ENCODE measurements at places on chromosomes 3 and 15.
A peak's percentile ranks its signal among the peaks of the same experiment; 100 is the strongest.

DNA sequence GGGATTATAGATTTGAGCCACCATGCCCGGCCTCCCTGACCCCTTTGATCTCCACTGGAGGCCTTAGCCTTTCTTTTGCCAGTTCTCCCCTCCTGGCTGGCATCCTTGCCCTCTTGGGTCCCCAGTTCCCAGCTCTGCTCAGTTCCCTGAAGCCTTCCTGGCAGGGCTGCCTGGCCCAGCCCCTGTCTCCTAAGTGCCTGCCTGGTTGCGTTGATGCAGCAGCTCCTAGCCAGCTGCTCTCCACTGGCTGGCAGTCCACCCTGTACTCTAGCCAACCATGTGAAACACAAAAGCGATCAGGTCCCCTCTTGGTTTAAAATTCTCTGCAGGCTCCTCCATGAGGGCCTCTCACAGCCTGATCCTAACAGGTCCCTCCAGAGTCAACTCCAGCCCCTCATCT, 184.7 kb downstream of the RAB11A start:
- no peak for DNase-seq

GRCh38 chr15:96462768-96463750, 132.6 kb downstream of the NR2F2 start:
- DNase-seq: no peak

- DNase-seq: no peak
These were observed 423.7 kb downstream of the C3orf38 start for GRCh38 chr3:88573472-88573871.

DNA sequence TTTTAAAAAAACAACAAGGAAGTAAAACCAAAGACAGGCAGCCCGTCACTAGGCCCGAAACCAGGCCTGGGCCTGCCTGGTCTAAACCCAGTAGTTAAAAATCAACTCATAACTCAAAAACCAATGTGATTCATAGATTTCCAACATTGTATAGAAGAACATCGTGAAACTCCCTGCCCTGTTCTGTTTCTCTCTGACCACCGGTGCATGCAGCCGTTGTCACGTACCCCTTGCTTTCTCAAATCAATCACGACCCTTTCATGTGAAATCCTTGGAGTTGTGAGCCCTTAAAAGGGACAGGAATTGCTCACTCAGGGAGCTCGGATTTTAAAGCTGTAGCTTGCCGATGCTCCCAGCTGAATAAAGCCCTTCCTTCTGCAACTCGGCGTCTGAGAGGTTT, 89.5 kb downstream of the DCLK3 start:
- no peak for DNase-seq

DNA sequence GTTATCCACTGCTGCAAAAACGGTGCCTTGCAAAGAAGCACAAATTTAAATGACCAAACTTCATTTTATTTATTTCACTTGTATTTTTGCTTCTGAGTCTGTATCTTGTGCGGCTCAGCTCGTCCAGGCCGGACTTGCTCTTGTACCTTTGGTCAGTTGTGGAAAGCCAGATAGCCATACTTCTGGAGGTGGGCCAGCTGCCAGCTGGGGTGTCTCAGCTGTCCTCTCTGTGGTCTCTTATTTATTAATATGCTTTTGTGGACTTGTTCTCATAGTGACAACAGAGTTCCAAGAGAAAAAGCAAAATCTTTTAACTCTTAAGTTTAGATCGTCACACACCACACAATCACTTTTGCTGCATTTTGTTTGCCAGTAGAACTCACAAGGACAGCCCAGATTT, 87.7 kb downstream of the IL1RAP start:
- no peak for DNase-seq

GRCh38 chr3:134061401-134061800, 31.7 kb upstream of the SLCO2A1 start:
- DNase-seq: no peak

DNA sequence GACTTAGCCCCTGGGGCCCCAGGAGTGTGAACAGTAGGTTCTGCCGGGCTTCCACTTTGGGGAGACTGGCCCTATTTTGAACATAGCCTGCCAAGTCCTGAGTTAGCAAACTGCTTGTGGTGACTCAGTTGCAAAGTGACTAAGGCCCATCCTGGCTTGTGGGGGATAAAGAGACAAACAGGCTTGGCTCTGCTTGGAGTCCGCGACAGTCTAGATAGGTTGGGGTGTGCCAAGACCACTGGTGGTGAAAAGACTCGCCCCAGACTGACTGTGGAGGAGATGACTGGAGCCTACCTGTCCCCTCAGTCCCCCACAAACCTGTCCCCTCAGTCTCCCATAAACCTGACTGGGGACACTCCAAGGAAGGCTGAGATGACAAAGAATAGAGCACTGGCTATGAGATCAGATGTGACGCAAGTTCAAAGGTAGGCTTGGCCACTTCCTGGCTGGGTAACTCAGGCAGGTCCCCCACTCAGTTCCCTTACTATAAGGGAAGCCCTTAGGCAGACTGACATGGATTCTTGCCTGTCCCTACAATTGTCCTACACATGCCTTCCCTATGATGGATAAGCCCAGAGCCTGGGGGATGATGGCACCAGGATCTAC, 4.3 kb downstream of the DNASE1L3 start:
- DNase-seq: no peak

GRCh38 chr15:67777773-67778172, 47.5 kb upstream of the SKOR1 start:
- DNase-seq: no peak

- no peak for DNase-seq
These were observed 49.3 kb downstream of the FEM1B start for GRCh38 chr15:68326711-68327354.

DNA sequence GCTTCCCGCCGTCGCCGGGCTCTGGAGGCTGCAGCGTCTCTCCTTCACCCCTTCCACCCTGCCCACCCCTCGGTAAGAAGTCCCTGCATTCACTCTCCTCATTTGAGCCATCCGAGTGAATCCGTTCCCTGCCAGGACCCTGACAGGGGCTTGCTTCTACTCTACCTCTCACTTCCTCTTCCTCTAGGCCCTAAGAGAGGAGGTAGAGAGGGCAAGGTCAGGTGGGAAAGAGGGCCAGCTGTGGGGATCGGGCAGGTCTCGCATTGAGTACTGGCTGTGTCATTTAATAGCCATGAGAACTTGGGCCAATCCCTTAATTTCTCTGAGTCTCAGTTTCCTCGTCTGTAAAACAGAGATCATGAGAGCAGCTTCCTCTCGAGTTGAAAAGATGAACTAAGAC, 283.6 kb downstream of the UACA start:
- peak; percentile 71 for DNase-seq

- no peak for DNase-seq
These were observed 7.6 kb upstream of the PKM start for GRCh38 chr15:72238586-72238985.

- DNase-seq: peak; percentile 36
These were observed 52.9 kb downstream of the PGBD4 start for GRCh38 chr15:34154725-34155204.

DNA sequence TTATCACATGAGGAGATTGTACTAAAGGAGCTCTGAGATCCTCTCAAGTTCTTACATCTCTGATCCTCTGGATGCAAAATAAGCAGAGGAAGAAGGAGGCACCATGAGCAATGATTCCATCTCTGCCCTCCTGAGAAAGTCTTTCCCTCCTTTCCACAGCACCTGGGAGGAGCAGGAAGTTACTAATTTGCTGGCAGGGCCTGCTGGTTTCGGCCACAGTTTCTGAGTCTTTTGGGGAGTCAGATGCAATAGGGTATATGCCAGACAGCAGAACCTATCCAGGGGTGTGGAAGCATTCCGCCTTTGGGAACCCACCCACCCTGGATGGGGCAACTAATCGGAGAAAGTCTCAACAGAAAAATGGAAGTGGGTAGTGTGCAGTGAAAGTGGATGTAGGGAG, 38.5 kb upstream of the SPTSSB start:
- no peak for DNase-seq

GRCh38 chr15:91956026-91956723, 102.7 kb downstream of the SLCO3A1 start:
- DNase-seq: no peak

DNA sequence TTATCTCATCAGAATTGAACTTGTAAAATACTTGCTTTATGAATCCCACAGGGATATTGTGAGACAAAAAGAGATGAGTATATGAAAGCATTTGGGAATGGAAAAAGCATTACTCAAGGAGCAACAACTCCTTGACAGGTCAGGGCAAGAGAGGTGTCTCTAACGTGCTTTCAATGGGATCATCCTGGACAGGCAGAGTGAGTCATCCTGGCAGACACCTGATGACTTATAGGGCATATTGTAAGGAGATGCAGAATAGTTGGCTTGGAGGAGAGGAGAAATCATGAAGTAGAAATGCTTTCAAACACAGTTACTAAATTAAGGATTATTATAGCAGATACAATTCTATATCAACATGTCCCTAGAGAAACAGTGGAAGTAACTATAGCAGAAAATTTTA, 71.9 kb upstream of the THSD4 start:
- DNase-seq: no peak

GRCh38 chr3:142981108-142981507, 17.6 kb upstream of the PAQR9 start:
- no peak for DNase-seq

DNA sequence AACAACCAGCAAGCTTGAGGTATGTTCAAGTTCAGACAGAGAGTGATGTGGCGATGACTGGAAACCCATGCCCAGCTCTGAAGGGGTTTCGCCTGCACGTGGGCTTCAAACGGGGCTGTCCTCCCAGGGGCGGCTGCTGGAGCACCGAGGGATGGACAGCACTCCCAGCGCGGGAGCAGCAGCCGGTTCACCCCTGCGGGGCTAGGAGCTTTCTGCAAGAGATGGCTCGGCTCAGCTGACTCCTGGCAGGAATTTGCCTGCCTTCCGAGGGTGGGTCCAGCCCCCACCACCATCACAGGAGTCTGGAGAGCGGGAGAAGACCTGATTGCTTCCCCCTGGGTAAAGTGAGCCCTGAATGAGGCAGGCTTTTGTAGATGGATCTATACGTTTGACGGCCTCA, 66.9 kb downstream of the ASB7 start:
- no peak for DNase-seq

- no peak for DNase-seq
These were observed 35.2 kb downstream of the ZNF710 start for GRCh38 chr15:90036343-90036742.

DNA sequence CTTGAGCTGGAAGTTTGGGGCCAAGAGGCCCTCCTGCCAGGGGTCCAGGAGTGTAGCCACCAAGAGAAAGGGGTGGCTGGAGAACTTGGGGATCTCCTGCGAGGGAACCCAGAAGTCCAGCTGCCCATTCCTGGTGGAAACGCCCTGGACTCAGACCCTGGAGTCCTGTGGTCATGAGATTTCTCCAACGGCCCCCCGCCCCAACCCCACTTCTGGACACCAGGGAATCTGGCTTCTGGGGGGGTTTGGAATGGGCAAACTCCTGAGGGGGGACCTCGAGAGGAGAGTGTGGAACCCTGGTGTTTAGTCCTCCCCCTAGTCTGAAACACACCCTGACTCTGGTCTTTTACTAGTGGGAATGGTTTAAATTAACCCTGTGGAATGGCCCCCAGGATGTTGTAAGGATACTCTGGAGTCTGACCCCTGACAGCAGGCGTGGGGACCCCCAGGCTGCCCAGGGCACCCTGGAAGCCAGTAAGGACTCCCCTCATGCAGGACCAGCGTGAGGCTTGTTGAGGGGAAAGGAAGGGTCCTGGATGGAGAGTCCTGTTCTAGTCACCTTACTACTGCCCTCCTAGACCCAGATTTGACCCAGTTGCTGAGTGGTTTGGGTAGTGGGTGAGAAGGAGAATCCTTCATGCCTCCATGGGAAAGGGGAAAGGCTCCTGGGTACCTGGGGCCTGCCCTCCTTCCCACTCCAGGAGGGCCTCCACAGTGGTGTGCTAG, 540 bp downstream of the KLHDC8B start:
- no peak for DNase-seq

GRCh38 chr3:157515398-157515797, 12.2 kb upstream of the VEPH1 start:
- DNase-seq: no peak

- no peak for DNase-seq
These were observed 399.6 kb downstream of the PTPRG start for GRCh38 chr3:61960976-61961375.

DNA sequence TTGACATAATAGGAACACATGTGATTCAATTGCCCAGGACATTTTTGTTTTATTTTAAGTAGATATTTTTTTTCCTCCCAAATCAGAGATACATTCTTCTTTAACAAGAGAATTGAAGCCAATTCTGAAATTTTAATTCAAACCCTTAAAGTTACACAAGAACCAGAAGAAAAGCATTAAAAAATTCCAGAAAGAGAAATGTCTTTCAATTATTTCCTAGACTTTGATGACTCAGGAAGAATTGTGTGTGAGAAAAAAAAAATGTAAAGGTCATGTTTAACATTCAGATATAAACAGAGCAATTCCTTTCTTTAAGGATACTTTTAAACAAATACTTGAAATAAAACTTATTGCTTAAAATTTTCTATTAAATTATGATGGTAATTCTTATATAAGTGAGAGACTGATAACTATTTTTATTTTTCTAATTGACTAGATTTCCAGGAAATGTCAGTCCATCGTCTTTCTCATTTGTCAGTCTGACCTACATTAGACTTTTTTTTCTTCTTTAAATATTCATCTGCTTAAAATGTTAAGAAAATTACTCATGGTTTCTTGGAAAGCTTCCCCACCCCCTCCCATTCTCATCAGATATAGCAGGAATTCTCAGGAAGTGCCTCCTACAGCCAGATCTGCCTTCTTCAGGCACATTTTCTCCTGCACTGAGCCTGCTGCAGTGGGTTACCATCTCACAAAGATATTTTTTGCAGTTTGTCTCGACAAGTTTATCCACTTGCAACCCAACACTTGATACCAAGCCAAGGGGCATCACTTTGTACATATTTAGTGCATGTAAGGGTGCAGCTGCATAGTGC, 261.8 kb upstream of the CBLB start:
- no peak for DNase-seq

DNA sequence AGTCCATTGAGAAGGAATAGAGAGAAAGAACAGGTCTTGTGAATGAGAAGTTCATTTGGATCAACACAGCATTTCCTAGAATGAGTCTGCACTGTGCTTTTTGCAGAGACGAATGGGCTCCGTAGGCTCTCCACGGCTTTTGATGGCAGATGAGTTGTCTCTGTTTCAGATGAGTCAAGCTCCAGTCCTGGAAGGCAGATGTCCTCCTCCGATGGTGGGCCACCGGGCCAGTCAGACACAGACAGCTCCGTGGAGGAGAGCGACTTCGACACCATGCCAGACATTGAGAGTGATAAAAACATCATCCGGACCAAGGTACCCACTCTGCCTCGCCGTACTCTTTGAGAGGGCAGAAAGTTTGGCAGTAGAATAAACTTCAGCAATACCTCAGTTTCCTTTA, 70.5 kb downstream of the SIDT1 start:
- no peak for DNase-seq

GRCh38 chr3:192090586-192090985, 629.6 kb downstream of the PYDC2 start:
- DNase-seq: no peak

- no peak for DNase-seq
These were observed 626.5 kb upstream of the ADAMTS9 start for GRCh38 chr3:65314269-65314668.

DNA sequence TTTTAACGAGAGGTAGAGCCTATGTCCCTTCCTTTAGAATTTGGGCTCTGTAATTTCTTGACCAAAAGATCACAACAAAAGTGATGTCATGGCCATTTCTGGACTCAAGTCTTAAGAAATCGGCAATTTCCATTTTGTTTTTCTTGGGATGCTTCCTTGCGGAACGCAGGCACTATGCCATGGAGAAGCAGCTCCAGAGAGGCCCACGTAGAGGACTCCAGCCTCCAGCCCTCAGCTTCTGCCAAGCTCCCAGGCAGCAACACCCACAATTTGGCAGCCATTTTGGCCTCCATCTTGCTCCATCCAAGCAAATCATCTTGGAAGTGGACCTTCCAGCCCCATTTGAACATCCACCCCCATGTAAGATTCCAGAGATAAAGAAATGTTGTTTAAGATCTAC, 6.0 kb upstream of the GPD1L start:
- no peak for DNase-seq

Measured in common myeloid progenitor, CD34-positive (primary cell).